Myocyte (in vitro differentiated cells): ENCODE measurements at places on chromosomes 6 and 20. TPM values are rescaled to one million over a fixed set of nuclear protein-coding genes. Genes with fewer than 3 reads are reported as not detected.

Gene ASIP
- not detected in 2 replicates for total RNA-seq

Gene TTLL9
- not detected in 2 replicates for total RNA-seq

Gene PPIL6
- 4.8 and 6.2 TPM in 2 replicates for total RNA-seq

Gene MUC22
- total RNA-seq: not detected in 2 replicates

Gene BANF2
- not detected in 2 replicates for total RNA-seq

Gene BPIFB1
- not detected in 2 replicates for total RNA-seq
